ENCODE measurements at places on chromosomes 13 and 19.

GRCh38 chr13:97344265-97345175, 89.4 kb upstream of the RAP2A start:
- peak; percentile 7 for DNase-seq

- no peak for DNase-seq
Measured at GRCh38 chr19:30923096-30923495, 426.1 kb downstream of the TSHZ3 start.

GRCh38 chr13:45445053-45445452, 19.7 kb upstream of the COG3 start:
- no peak for DNase-seq

- DNase-seq = no peak
Measured at GRCh38 chr19:43572171-43572588, 3.1 kb downstream of the XRCC1 start.

GRCh38 chr13:109208522-109208921, 577.9 kb downstream of the IRS2 start:
- DNase-seq = no peak

- DNase-seq = no peak
Measured at GRCh38 chr19:16946951-16947940, 58.4 kb downstream of the F2RL3 start.

GRCh38 chr19:50368649-50369570, 3.5 kb upstream of the NAPSA start:
- peak; percentile 75 for DNase-seq

DNA sequence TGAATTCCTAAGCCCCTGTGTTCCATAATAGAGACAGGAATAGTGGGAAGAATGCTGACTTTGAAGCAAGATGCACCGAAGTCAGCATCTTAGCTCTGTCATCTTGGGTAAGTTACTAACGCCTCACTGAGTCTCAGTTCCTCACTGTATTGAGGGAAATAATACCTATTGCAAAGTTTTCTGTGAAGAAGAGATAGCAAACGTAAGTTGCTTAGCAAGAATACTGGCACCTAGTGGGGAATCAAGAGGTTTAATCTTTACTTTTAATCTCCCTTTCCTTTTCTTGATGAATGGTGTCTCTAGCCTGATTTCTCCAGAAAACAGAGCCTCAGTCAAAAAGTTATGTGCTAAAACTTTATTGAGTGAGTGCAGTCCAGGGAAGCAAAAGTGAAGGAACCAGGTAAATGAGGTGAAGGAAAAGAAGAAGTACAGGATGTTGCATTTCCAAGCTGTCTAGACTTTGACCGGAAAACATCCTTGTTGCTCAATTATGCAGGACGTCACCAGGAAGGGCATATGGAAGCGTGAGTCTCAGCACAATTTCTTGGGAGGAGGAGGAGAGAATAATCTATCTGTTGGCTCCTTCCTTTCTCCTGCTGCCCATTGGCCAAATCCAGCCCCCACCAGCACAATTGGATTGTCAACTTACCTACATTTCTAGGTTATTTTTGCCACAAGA, 210.0 kb downstream of the B3GLCT start:
- DNase-seq = no peak

DNA sequence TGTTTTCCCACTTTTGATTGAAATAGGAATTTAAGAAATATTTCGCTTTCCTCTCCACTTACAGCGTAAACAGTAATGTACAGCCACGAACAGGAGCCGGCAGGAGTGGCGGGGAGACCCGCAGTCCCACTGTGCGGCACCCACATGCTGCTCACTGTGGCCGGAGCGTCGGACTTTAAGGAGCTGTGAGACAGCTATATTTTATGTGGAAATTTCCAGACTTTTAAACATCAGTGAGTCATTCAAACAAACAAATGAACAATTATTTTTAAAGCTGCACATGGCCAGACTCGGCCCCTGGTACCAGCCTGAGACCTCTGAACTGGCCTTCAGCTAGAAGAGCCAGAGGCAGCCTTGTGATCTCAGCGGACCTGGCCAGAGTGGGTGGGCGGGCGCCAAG, 52.5 kb downstream of the CRYL1 start:
- DNase-seq = no peak

DNA sequence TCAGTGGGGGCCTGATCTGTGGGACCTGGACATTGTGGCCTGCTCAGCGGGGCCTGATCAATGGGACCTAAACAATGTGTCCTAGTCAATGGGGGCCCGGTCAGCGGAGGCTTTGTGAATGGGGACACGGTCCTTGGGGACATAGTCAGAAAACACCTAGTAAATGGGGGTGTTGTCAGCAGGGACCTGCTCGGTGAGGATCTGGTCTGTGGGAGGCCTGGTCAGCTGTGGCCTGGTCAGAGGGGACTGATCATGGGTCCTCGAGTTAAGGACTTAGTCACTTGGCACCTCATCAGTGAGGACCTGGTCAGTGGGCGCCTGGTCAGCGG, 44.5 kb upstream of the TPM4 start:
- no peak for DNase-seq

GRCh38 chr13:26599860-26600259, 42.4 kb downstream of the WASF3 start:
- DNase-seq = no peak

DNA sequence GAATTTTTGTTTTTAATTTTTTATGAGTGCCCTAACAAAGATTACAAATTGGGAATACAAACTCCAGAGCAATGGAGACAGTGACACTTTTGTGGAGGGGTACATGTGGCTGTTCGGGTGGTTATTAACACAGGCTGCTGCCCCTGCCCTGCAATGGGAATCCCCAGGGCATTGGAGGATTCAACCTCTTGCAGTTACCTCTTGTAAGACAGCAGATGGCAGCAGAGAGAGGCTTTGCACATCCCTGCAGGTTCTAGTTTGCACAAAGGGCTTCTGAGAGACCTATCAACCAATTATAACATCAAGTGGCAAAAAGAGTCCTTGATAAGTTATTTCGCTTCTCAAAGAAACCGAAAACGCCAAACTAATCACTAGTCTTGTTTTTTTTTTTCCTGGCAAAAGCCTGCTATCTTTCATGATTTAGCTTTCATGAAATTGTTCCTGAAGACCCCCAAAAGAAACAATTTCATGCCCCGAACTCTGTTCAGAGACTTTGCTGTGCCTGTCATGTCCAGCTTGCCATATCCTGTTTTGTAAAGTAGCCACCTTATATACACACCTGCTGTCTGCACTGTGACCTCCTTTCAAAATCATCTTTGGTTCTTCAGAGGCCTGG, 10.4 kb downstream of the GJB2 start:
- no peak for DNase-seq

GRCh38 chr13:75947448-75947847, 311.3 kb downstream of the LMO7 start:
- no peak for DNase-seq

GRCh38 chr19:56942756-56943155, 102.2 kb upstream of the PEG3 start:
- no peak for DNase-seq

- no peak for DNase-seq
Measured at GRCh38 chr19:34959021-34959420, 5.0 kb downstream of the ZNF792 start.

- DNase-seq = no peak
Measured at GRCh38 chr13:20431687-20432384, 93.8 kb downstream of the CRYL1 start.

GRCh38 chr19:1133471-1133929, 29.7 kb downstream of the GPX4 start:
- DNase-seq = peak; percentile 22

DNA sequence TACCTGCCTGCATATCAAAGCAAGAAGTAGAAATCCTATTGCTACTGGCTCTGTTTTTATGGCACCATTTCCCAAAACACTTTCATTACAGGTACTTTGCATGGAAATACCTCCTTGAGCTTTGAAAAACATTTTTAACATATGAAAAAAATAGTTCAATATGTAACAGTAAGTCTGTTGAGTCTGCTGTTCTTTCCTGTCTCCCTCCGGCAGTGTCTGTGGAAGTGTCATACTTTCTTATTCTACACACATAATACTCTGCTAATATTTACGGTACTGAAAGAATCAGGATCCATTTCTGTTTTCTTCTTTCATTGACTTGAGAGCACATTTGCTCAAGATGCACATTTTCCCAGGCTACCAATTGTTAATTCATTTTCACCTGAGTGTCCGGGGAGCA, 8.2 kb upstream of the SERTM1 start:
- no peak for DNase-seq

GRCh38 chr19:29255006-29255405, 42.1 kb upstream of the UQCRFS1 start:
- no peak for DNase-seq

- DNase-seq = no peak
Measured at GRCh38 chr13:95447814-95448213, 104.7 kb upstream of the CLDN10 start.

DNA sequence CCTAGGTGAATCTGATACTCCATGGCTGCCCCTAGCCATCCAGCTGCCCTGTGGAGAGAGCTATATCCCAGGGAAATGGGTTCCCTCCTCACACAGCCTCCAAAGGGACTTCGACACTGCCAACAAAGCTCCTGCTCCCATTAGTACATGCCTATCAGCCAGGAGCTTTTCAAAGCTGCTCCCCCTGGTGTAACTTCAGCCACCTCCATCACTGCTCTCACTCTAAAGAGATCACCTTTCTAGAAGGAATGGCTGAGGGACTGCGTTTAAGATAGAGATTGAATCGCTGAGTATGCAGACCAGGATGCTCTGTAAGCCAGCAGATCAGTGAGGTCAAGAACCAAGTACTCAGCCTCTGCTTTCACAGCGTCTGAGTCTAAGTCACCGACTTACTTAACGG, 213.7 kb downstream of the NALCN start:
- no peak for DNase-seq

DNA sequence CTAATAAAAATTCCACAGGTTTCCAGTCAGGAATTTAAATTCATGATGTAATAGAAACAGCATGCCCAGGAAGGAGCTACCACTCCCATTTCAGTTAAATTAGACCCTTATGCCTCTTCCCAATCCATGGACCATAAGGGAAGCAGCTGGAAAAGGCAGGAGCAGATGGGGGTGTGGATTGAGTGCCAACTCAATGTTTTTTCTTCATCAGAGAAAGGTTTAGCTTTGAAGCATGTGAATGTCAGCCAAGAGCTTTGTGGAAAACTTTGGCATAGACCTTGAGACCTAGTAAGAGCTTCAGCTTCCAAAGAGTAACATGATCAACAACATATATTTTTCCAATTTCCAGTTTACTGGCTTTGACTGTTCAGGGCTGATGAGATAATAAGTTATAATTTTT, 2139.9 kb downstream of the PCDH9 start:
- no peak for DNase-seq

GRCh38 chr13:112781881-112782361, 92.1 kb downstream of the ATP11A start:
- DNase-seq = no peak

DNA sequence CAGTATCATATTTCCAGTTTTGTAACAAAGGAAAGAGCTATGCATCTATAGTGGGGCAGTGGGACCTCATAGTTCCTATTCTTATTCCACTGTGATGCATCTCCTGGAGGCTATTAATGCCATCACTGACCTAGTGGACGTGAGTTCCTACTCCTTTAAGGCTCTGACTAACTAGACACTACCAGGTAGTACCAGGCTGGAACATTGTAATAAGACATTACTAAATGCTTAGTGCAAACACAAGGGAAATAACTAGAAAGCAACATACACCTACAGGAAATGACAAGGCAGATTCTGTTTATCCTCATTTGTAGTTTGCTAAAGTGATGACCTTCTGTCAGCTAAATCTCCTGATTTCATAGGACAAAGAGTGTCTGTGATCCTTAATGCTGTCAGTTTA, 192.5 kb downstream of the POSTN start:
- no peak for DNase-seq

- no peak for DNase-seq
Measured at GRCh38 chr13:110352735-110353134, 45.7 kb downstream of the COL4A2 start.

- no peak for DNase-seq
Measured at GRCh38 chr19:474126-475078, 13.6 kb upstream of the SHC2 start.

- no peak for DNase-seq
Measured at GRCh38 chr13:114125589-114125988, 6.8 kb downstream of the RASA3 start.

- no peak for DNase-seq
Measured at GRCh38 chr13:114121496-114122126, 10.8 kb downstream of the RASA3 start.

DNA sequence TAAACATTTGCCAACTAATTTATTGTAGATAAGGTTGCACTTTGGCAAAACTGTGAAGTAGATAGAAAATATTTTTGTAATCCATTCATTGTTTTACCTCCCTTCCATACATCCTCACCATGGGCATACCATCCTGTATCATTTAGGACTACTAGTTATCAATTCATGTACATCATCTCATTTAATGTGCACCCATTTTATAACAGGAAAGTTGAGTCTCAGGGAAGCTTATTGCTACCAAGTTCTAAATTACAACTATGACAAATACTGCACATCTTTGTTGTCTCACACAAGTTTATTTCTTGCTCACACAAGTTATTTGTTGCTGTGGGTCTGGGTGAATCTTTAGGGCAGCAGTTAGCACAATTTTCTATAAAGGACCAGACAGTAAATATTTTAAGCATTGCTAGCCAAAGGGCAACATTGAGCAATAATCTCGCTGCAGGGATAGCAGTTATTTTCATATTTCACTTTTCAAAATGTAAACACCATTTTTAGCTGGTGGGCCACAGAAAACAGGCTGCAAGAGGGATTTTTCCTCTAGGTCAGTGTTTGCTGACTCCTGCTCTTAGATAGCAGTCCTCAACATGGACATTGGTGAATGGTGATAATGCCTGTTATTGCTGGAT, 276.5 kb downstream of the GPC6 start:
- no peak for DNase-seq
